ENCODE measurements at places on chromosomes 3 and 15. TPM values are rescaled to one million over a fixed set of nuclear protein-coding genes. Genes with fewer than 3 reads are reported as not detected.

SMCO1 gene
- total RNA-seq, result 73.0 TPM

ARGFX gene
- not detected for total RNA-seq

DNA sequence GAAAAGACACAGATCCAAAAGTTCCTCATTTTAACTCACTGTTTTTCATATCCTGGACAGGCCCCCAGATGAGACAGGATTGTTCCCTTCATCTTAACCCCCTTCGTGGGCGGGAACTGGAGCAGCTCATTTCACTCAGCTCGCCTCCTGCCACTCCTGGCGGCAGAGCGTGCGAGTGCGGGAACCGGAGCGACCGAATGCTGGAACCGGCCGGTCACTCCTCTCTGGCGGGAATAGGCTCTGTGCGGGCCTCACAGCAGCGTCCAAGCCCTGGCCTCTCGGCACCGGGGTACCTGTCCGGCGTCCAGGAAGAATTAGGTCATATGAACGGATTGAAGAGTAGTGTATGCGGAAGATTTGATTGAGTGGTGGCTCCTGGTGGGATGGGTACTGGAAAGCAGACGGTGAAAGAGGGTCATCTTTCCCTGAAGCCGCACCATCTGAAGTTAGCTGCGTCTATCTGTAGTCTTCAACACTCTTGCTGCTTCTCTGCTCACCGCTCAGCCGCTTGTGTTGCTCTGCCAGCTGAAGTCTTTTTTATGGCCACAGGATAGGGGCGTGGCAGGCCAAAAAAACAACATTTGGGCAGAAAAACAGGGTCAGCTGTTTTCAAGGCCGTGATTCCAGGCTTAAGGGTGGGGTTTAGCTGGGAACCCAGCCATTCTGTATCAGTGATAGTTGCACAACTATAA, 42.3 kb upstream of the FXR1 start:
- DNase-seq, result peak; percentile 25

- no peak for DNase-seq
Observed at GRCh38 chr15:80673561-80674244, 21.4 kb upstream of the ABHD17C start.

GRCh38 chr3:27637346-27637995, 84.7 kb downstream of the EOMES start:
- DNase-seq, result no peak
